ENCODE measurements at places on chromosomes 4 and X.
A peak's percentile ranks its signal among the peaks of the same experiment; 100 is the strongest.

DNA sequence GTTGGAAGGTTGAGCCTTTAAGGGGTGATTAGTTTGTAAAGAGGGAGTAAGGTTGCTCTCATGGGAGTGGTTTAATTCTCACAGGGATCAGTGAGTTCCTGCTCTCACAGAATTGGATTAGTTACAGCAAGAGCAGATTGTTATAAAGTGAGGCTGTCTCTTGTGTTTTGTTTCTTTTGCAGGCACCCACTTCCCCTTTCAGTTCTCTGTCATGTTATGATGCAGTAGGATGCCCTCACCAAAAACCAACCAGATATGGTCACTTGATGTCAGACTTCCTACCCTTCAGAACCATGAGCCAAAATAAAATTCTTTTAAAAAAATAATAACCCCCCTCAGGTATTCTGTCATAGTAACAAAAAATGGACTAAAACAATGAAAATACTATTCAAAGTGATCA, 19.9 kb upstream of the IGSF1 start:
- no peak for DNase-seq

DNA sequence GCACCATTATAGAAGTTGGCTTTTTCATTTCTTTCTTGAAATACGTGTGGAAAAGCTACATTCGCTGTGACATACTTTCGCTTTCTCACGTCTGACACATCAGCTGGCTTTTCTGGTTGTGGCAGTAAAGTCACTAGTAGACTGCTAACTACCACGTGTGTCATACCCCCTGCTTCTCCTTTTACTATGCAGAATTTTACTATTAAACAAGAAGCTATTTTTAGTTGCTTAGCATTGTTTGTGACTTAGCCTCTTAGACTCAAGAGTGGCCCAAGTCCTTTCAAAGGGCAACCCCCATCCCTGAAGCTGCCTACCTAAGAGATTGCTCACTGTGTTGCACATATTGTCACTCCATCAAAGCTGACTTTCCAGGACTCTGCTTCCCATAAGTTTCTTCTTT, 2.1 kb upstream of the IL2 start:
- DNase-seq = no peak

DNA sequence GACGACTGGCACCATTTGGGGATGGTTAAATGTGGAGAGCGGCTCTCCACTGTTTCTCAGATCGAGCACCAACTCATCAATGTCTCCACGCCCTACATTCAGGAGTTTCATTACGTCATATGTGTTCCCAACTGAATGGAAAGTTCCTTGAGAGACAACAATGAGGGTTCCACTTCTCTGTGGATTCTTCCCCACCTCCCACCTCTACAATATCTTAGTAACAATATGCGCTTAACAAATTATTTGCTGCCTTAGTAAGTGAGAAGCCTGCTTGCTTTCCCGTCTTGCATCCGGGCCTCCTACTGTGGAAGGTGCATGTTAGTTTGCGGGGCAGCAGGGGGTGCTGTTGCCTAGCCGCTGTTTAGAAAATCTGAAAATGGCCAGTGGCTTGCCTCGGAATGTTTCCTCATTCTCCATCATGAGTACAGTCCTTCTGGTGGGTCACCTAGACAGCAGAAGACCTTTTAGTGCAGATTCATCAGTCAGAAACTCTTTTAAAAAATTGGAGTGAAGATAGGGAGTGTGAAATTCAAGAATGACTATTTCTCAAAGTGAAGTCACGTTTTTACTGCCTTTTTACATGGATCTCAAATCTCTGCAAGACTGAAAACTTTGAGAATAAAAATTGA, 55.7 kb downstream of the PHOX2B start:
- peak; percentile 53 for DNase-seq

- no peak for DNase-seq
These were observed 37.8 kb upstream of the HPF1 start for GRCh38 chr4:169795585-169795984.

DNA sequence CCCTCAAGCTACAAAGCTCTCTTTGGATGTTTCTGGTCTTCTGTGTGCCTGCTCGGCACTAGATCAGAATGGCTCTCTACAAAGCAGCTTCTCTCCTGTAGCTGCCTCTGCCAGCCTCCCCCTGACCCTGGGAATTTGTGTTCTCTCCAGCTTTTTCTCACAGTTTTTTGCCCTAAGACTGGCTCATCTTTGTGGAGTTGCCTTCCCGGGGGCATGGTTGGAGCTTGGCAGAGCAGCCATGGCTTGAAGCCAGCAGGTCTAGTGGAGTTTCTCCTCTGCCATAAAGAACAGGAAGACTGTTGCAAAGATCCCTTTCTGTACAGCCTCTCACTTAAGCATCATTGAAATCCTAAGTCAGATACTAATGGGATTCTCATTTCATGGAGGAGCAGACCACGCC, 163.3 kb upstream of the MAMLD1 start:
- no peak for DNase-seq

- no peak for DNase-seq
These were observed 577.8 kb downstream of the SH3BGRL start for GRCh38 chrX:81779701-81780100.

GRCh38 chr4:25540734-25541133, 114.9 kb upstream of the SLC34A2 start:
- no peak for DNase-seq

DNA sequence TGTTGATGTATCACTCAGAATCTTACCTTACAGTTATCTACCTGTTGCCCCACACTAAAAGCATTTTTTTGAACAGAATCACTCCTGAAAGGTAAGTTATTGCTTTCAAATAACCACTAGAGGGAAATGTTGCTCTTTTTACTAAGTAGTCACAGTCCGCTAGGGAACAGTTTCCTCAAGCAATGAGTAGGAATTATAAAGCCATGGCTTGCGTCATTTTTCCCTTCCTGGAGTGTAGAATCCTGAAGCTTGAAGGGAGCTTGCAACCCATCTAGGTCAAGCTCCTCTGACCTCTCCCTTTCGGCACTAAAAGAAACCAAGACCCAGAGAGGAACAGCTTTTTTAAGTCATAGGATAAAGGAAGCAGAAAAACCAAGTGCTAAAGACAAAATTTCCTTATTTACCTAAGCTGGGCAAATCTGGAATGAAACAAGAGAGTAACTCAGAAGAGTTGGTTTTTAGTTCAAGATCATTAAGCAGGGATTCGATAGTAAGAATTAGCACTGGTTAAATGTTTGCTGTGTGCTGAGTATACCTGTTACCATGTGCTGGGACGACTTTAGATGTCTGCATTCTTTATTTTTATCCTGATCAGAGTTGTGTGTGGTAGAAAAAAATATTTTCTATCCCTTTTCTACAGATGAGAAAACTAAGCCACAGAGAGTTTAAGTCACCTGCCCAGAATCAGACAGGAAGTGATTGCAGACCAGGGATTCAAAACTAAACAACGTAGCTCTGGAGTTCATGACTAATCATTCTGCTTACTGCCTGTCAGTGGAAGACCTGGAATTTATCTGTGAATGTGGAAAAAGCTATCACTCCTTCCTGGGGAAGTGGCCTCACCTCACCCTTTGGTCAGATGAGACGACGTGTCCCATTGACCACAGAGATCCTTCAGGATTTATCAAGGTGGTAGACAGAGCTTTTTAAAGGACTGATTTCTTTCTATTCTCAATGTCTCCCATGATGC, 631.5 kb downstream of the RAB28 start:
- DNase-seq = no peak

DNA sequence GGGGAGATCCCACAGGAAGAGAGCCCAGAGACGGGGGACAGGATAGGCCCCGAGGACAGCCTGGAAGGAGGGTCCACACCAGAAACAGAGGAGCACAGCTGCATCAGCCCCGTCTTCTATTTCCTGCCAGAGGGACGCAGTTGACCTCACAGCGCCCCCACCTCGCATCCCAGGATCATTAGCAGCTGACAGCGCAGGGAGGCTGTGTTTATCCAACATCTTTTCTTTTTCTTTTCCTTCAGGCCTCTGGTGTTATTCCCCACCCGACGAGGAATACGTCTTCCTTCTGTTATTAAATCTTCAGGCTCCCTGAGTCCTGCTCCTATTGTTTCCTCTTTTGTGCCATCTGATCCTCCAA, 75.4 kb downstream of the DCHS2 start:
- no peak for DNase-seq

- DNase-seq = no peak
These were observed 79.9 kb downstream of the NKX6-1 start for GRCh38 chr4:84419201-84419600.

GRCh38 chrX:114959729-114960128, 57.7 kb downstream of the IL13RA2 start:
- DNase-seq = no peak

GRCh38 chrX:139287155-139287924, 243.2 kb upstream of the F9 start:
- DNase-seq = no peak

DNA sequence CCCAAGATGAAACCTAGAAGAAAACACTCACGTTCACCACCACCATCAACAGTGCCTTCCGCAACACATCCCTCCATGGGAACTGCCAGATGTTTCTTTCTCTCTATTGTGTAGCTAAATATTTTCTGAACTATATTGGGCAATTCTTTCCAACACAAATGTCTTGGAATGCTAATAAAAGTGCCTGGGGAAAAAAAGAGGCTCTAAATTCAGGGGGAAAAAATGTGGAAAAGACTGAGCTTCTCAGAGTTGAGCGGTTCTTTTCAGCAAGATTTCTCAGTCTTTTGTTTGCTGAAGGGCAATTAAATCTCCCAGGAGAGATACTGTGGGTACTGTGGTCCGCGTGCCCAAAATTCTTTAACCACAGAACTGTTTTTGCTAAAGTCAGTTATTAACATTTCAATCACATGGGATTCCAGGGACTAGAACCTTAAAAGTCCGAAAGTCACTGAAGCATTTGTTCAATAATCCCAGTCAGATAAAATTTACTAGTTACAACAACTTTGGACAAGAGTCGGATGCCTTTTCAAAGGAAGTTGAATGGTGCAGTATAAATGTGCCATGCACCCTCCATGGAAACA, 51.9 kb upstream of the DHRSX start:
- no peak for DNase-seq

DNA sequence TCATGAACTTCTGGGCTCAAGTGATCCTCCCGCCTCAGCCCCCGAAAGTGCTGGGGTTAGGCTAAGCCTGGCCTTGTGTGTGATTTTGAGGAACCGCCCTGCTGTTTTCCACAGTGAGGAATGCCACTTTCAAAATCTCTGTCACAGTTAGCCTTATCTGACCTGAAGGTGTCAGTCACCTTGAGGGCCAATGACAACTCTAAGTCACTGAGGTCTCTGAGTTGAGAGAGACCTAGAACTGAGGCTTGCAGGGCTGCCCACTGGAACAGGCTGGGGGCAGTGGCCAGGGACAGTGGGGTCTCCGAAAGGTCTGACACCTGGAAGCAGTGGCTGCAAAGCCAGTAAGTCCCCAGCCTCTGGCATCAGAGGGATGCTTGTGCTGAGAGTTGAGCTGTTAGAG, 6.1 kb downstream of the TADA2B start:
- DNase-seq = no peak

GRCh38 chr4:122787940-122788339, 38.7 kb upstream of the FGF2 start:
- no peak for DNase-seq

GRCh38 chr4:74433043-74433442, 11.9 kb upstream of the AREG start:
- no peak for DNase-seq

DNA sequence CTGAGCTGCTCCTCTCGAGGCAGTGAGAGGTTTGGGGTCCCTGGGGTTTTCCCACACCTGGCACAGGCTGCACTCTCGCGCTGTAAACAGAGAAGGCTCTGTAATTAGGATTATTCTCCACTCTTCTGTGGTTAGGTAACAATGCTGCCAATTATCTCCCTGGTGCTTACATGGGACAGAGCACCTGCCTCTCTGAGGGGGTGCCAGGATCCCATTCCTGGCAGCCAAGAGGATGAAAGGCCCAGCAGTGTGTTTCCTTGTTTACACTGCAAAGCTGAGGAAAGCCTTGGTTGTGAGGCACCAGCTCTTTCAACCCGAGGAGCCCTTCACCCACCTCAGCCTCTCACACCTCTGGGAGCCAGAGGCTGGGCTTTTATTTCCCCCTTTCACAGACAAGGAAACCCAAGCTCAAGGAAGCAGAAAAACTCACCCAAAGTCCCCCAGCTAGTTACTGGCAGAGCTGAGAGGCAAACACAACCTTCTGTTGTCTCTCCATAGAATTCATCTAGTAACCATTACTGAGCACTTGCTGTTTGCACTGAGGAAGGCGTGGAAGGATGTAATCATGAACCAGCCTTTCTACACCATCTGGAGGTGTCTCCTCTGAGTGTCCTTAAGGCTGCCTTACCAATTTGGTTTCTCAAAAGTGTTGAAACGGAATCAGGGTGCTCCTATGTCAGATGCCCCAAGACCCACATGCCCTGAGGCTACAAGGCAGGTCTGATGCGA, 39.7 kb upstream of the PROM1 start:
- DNase-seq = no peak

GRCh38 chrX:71996136-71996535, 85.5 kb downstream of the NHSL2 start:
- no peak for DNase-seq

DNA sequence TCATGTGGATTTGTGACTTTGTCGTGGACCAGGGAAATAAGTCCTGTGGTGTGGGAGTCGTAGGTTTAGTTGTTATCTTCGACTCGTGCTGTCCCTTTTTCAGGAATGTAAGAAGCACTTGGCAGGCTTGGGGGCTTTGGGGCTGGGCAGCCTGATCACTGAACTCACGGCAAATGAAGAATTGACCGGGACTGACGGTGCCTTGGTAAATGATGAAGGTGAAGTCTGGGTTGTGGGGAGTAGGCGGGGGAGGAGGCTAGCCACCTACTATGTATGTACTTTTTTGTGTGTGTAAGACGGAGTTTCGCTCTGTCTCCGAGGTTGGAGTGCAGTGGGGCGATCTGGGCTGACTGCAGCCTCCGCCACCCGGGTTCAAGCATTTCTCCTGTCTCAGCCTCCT, 1.2 kb downstream of the TAF1 start:
- no peak for DNase-seq

- no peak for DNase-seq
These were observed 69.2 kb downstream of the FBXO8 start for GRCh38 chr4:174214101-174214878.

DNA sequence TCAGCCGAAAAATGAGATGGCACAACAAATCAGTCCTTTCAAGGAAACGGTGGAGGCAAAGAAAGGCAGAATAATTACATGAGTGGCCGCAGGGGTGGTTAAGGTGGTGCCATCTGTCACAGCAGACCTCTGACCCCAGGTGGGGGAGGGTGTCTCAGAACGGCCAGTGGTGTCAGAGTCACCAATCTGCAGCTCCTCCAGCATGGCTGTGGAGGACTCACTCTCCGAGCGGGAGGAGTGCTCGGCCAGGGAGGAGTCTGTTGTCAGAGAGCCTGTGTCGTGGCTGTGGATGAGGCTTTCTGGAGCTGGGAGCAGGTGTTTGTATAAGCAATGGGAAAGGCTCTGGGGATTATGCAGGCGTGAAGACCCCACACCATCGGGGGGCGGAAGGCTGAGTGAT, 130.3 kb upstream of the PDLIM3 start:
- no peak for DNase-seq

GRCh38 chr4:138741766-138742377, 273.7 kb upstream of the NOCT start:
- DNase-seq = no peak

GRCh38 chr4:23169608-23170311, 477.0 kb downstream of the GBA3 start:
- DNase-seq = no peak

GRCh38 chr4:181701214-181701613, 542.0 kb upstream of the TENM3 start:
- no peak for DNase-seq
